GM23248 (cell line): ENCODE measurements at places on chromosomes 2 and 18. TPM values are rescaled to one million over a fixed set of nuclear protein-coding genes. Genes with fewer than 3 reads are reported as not detected.

DNA sequence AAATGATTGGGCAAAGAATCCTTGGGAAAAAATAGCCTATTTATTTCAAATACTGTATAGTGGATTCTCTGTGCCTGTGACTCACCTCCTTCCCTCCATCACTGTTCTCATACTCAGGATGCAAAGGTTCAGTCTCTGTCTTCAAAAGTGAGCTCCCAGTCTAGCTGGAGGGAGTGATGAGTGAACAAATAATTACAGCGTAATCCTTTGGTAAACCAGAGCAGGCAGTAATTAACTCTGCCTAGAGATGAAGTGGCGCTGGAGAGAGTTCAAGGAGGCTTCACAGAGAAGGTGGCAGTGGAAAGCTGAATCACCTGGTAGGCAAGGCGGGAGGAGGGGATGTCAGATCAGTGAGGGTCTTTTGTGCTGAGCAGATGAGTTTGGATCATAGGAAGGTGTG, 6.5 kb downstream of the DGUOK start:
- peak; percentile 39 for DNase-seq

- DNase-seq: peak; percentile 82
These were observed 21.1 kb upstream of the LYPD6B start for GRCh38 chr2:149017116-149017985.

DNA sequence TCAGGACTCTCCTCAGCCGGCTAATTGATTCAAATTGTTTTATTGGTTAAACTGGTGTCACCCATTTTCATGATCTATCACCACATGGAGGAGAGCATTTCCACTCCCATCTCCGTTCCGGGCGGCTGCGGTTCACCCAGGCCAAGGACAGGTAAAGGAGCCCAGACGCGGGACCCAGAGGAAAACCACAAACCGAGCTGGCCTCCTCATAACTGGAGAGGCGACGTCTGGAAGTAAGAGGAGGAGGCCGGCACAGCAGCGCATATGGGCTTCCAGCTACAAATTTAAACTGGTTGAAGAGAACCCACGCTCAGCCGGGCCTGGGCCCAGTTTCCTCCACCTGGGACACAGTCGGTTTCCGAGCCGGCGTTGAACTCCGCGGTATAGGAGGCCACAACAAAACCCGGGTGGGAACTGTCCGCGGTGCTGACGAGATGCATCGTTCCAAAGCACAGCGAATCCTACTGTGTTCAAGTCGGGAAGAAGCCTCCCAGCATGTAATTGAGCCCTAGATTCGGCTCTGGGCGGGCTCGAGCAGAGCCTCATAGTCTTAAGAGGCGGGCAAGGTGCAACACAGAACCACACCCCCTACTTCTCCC, 3.0 kb upstream of the SKOR2 start:
- DNase-seq: peak; percentile 54

GRCh38 chr2:103003750-103004260, 242.0 kb downstream of the TMEM182 start:
- no peak for DNase-seq

DNA sequence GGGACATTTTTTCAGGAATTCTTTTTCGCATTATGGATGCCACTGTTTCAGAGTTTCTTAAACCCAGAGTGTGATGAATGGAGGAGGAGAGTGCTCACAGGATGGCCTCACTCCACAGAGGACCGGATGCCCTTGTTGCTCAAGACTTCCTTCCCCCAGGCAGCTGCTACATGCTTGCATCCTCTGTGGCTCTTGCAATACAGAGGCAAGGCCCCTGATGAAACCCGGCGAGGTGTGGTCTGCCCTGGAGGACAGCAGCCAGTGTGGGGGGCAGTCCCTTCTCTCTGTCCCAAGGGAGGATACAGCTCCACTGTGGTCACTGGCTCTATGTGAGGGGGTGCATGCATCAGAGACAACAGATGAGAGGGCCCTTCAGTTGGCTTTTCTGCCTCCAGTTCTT, 109.6 kb downstream of the SH3RF3 start:
- peak; percentile 92 for DNase-seq

- no peak for DNase-seq
These were observed 43.7 kb upstream of the DARS1 start for GRCh38 chr2:136029149-136029548.

DNA sequence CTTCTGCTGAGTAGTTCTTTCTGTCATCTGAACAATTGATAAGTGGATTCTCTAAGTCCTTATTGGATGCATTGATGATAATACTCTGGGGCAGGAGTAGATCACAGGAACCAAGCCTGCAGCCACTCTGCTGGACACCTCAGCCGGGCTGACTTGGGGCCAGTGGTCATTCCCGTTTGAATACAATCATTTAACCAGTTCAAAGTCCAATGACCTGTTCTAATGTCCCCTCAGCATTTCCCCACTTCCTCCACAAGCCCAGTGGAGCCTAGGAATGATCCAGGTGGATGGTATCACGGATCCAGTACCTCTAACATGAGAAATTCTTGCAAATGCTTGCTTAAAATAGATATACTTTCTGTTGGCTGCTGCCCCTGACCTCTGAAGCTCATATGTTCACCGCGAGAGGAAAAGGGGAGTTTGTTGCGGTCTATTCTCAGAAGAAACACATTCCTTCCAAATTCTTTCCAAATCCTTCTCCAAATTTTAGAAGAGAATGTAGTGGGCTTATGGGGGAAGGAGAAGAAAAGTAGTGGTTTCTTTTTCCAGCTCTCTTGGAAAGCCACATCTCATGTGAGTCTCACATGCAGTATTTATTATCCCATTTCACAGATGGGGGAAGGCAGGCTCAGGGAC, 170.9 kb downstream of the INHBB start:
- no peak for DNase-seq

- peak; percentile 63 for DNase-seq
These were observed 1.4 kb downstream of the GFPT1 start for GRCh38 chr2:69385443-69386151.

DNA sequence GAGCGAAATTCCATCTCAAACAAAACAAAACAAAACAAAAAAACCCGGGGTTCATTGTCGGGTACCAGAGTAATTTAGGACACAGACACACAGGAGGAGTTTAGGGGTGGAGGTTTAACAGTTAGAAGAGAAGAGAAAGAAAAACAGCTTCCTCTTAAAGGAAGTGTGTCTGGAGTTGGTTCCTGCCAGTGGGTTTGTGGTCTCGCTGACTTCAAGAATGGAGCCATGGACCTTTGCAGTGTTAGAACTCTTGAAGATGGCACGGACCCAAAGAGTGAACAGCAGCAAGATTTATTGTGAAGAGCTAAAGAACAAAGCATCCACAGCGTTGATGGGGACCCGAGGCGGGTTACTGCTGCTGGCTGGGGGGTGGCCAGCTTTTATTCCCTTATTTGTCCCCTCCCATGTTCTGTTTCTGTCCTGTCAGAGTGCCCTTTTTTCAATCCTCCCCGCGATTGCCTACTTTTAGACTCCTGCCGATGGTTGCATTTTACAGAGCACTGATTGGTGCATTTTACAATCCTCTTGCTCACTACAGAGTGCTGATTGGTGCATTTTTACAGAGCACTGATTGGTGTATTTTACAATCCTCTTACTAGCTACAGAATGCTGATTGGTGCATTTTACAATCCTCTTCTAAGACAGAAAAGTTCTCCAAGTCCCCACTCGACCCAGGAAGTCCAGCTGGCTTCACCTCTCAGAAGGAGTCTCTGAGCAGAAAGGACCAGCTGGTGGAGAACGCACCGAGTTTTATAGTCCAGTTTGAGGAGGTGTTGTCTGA, 28.7 kb upstream of the ATP8B1 start:
- DNase-seq: no peak

DNA sequence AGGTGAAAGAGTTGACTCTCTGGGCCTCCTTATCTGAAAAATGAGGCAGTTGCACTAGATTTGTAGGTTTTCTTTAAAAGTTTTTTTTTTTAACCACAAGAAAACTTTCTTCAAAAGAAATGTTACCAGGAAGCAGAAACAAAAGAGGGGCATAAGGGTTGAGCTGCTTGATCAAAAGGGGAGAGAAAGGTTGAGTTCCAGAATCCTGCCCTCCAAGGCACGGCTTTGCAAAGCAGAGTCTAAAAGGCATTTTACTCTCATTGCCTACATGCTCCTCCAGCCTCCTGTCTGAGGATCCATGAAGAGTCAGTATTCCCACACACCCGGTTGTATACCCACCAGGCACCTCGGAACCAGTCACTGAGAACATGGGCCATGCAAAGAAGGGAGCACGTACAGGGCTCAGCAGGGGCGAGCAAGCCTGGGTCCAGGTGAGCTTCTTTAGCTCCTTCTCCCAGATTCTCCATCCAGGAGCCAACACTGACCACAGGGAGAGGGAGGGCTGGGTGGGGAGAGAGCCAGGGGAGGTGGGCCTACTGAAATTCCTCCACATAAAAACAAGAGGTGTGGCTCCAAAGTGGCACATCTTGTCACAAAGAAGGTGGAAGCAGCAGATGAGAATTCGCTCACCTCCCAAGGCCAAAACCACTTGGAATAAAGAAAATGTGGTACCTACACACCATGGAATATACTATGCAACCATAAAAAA, 116.0 kb upstream of the EPC2 start:
- no peak for DNase-seq

GRCh38 chr2:63484901-63485300, 103.4 kb downstream of the WDPCP start:
- DNase-seq: no peak

DNA sequence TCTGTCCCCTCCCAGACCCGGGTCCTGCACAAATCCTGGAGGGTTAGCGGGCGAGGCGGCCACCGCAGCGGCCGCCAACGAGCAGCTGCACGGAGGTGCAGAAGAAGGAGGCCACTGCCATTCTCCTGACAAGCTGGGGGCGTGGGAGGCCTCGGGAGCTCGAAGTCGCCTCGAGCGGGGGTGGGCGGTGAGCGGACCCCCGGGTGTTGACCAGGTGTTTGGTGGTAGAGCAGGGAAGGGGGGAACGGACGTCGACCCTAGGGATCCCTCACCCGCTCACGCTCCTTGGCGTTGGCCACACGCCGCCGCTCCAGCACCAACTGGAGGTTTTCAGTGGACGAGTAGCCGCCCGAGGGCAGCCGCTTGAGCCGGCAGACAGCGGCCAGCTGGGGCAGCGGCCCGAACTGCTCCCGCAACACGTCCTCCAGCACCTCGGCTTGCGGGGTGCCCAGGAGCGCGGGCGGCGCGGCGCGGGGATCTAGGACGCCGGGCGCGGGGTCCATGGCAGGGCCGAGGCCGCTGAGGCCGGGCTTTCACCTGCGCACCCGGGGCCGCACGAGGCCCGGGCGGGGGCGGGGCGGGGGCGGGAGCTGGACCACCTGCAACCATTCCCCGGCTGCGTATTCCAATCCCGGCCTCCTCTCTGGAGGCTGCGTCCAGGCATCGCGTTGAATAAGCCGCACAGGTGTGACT, at the start of gene FIGLA:
Gene FIGLA (minus strand): TSS at position 508 of the 693 bp plus-strand sequence. CDS start 5 bp downstream, at position 503.
- no peak for DNase-seq

DNA sequence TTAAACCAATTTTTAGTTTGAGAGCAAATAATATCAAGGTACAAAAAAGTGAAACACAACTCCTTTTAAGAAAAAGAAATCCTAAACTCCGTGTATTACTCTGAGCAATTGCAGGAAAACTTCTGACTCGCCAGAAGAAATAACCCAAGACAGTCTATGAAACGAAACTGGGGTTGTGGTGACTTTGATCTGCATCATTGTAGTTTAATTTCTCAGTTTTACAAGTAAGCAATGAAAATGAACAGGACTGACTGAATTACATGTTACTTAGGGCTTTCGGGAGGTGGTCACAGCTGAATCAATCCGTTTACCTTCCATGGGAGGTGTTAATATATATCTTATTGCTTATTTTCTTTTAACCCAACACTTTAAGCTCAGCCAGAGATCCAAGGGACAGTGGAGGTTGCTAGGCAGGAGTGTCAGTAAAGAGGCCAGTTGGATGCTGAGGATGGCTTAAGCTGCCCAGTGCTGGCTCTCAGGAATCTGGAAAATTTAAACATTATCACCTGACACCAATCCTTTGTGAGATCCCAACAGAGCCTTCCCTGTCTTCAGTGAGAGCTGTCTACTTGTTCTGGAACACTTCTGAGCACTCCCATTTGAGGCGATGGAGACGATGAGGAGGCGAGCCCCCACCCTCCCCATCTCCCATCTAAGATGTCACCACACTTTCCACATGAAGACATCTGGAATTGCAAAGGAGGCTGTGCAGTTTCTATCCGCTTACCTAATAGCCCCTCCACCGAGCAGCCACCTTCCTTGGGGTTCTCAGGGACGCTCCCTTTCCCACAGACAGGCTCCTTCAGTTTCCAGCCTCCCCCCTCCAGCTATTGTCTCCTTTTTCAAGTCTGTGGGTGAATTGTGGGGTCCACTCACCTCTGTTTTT, 3.6 kb upstream of the RAB31 start:
- peak; percentile 32 for DNase-seq

GRCh38 chr2:83595926-83596325, 863.2 kb downstream of the SUCLG1 start:
- peak; percentile 19 for DNase-seq

GRCh38 chr2:75464348-75464946, 96.3 kb downstream of the EVA1A start:
- DNase-seq: peak; percentile 58

GRCh38 chr18:58616446-58616845, 12.4 kb downstream of the ALPK2 start:
- no peak for DNase-seq

DNA sequence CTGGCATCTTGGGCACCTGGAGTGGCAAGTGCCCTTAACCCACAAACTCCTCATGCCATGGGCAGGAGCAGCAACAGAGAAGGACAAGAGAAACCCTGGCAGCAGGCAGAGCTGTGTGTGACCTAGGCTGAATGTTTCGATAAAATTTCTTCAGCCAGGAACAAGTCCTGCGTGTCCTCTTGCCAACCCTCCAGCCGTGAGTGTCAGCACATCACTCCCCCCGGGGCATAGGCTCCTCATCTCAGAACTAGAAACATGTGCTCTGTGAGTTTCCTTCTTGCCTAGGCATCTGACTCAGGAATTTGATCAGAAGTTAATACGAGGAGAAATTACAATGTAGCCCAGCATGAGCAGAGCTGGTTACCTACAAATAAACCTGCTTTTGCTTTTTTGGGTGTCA, 2.2 kb downstream of the ABCG8 start:
- DNase-seq: peak; percentile 13

- no peak for DNase-seq
These were observed 3.5 kb downstream of the POLR1A start for GRCh38 chr2:86102157-86102556.

- DNase-seq: no peak
These were observed 105.8 kb upstream of the CTAGE1 start for GRCh38 chr18:22523481-22523880.

GRCh38 chr2:217804338-217804737, 198.5 kb downstream of the TNS1 start:
- no peak for DNase-seq

GRCh38 chr2:228673876-228674554, 492.5 kb upstream of the SPHKAP start:
- no peak for DNase-seq

DNA sequence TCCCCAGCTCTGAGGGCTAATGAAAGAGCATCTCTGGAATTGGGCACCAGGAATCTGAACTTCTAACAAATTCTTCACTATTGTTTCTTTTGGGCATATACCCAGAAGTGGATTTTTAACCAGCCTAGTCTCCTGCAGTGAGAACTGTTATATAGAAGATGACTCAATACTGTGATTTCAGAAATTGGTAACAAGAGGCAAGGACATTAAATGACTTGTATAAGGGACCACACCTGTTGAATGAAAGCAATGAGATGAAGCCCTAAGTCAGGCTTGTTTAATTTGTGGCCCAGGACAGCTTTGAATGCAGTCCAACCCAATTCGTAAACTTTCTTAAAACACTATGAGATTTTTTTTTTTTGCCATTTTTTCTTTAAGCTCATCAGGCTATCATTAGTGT, 57.9 kb downstream of the EPC2 start:
- DNase-seq: peak; percentile 15

ANO7 gene
- 2.6 TPM in 2 replicates for polyA plus RNA-seq

VAMP5 gene
- 287 and 289 TPM in 2 replicates for polyA plus RNA-seq

VIT gene
- polyA plus RNA-seq: 0.31 TPM in 1 of 2 replicates, not detected in the other

CNTNAP5 gene
- not detected in 2 replicates for polyA plus RNA-seq

CDH19 gene
- not detected in 2 replicates for polyA plus RNA-seq

GNLY gene
- not detected in 2 replicates for polyA plus RNA-seq

DCDC2C gene
- polyA plus RNA-seq: not detected in 2 replicates

LYG2 gene
- polyA plus RNA-seq: not detected in 2 replicates
